IMR-90 (cell line): ENCODE measurements at places on chromosomes 3 and 15. TPM values are rescaled to one million over a fixed set of nuclear protein-coding genes. Genes with fewer than 3 reads are reported as not detected.

PARP14 gene
- total RNA-seq, result 23.1 and 28.6 TPM in 2 replicates

GRCh38 chr15:99424131-99424571, 141.6 kb upstream of the MEF2A start:
- no peak for DNase-seq

- peak; percentile 88 for DNase-seq
Observed at GRCh38 chr15:57527382-57528091, 64.2 kb upstream of the MYZAP start.

DNA sequence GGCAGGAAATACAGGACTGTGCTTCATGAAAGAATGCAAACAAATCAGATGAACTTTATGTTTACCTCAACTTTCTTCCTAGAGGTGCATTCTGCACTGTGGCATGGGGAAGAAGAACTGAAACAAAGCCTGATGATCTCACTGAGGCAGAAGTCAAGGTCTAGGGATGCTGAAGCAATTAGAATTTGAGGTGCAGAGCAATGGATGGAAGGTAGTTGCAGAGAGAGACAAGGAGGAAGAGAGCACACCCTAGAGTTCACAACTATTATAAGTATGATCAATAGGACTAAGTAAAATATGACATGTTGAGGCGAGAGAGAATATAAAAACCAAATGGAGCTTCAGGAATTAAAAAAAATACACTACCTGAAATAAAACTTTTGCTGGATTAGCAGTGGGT, 420.1 kb downstream of the EDEM1 start:
- no peak for DNase-seq

GRCh38 chr3:135239615-135239884, 444.5 kb downstream of the EPHB1 start:
- DNase-seq, result no peak

KBTBD13 gene
- not detected in 2 replicates for total RNA-seq

GATM gene
- total RNA-seq, result 0.18 and 0.28 TPM in 2 replicates

PLIN1 gene
- under 0.01 TPM in 2 replicates for total RNA-seq

DNA sequence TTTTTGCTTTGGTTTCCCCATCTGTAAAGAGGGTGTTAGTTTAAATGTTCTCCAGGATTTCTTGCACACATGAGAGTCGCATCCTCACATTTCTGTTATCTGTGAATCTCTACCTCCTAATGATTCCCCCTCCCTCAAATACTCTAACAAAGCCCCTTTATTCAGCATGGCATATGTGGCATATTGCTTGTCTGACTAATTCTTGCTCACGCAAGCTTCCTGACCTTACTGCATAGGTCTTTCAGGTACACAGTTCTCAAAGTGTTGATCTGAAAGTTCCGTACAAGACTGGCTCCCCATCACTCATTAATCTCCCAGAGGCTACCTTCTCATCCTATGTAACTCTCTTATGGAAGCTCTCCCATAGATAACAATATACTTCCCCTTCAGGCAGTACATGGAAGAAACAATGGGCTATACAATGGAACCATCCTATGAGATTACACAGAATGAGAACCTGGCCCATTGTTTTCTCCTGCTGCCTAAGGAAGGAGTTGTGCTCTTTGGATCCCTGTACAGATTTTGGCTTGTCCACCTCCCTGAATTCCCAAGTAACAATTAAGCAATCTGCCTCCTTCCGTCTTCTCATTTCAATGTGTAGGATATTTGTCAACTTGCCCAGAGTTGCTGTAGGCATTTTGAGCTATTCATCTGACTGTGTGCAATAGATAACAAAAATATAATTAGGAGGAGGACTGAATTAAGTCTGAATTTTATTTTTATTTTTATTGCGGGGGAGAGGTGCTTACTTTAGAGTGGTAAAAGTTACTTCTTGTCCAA, 51.0 kb downstream of the PPARG start:
- DNase-seq, result no peak

GRCh38 chr3:99859825-99860224, 42.2 kb downstream of the CMSS1 start:
- DNase-seq, result peak; percentile 97

GRCh38 chr15:90557186-90558084, 27.7 kb downstream of the CRTC3 start:
- DNase-seq, result peak; percentile 65

DNA sequence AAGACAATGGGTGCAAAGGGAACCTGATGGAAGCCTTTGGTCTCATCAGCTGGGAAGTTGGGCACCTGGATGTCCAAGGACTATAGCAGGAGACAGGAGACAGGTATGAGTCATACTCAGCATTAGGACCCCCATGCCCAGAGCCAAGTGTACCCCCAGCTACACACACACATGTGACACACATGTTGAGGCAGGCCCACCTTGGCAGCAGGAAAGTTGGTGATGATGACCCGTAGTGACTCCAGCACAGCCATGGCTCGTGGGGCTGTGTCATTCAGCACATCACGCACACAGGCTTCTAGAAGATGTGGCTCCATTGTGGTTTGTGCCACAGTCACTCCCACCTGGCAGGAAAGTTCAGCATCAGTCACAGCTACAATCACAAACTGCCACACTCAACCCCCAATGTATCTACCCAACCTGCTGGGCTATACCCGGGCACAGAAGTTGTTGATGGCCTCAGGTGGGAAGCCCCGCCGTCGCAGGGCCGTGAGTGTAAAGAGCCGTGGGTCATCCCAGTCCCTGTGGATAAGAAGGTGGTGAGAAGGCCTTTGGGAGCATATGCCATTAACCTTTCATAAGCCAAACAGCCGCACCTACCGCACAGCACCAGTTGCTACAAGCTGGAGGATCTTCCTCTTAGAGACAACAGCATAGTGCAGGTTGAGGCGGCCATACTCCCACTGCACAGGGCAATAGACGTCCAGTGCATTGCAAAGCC, 5.2 kb upstream of the QRICH1 start:
- no peak for DNase-seq

FETUB gene
- total RNA-seq, result not detected in 2 replicates

DNA sequence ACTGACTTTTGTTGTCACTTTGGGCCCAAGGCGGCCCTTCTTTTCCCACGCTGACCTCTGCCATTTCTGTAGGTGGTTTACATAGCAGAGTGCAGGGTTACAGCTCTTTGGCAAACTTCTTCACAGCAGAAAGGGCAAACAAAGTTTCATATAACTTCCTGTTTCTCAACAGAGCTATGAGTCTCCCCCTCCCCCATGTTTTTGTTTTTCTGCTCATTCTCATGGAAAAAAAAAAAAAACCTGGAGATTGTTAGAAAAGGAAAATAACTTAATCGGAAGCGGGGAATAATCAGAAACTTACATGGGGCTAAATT, 342.0 kb upstream of the NR2F2 start:
- DNase-seq, result peak; percentile 50

GRCh38 chr3:168088106-168088720, 7.5 kb downstream of the GOLIM4 start:
- no peak for DNase-seq

SPINK8 gene
- not detected in 2 replicates for total RNA-seq

DNA sequence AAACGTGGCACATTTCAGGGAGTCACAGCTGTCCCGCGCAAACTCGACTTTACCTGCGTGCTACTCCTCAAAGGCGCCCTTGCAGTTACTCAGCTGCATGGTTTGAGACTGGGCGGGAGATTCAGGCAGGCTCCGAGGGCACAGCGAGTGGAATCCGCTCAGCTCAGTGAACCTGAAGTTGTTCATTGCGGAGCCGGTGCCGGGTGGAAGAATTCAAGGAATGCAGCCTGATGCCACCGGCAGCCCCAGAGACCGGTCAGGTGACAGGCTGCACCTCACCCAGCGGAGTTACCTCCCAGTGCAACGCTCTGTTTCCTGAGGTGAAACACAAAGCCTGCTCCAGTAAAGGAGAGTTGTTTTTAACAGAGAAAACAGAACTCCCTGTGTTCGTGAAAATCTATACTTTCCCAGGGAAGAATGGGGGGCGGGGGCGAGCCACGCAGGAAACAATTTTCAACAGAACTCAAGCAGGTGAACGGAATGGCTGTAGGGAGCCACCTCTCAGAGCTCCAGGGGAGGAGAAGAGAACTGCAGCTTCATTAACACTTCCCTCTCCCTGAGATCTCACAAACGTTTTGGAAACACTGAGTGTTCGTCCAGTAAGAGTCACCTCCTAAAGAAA, 3.8 kb downstream of the VEPH1 start:
- DNase-seq, result no peak

CD200 gene
- total RNA-seq, result 0.83 and 1.1 TPM in 2 replicates

- DNase-seq, result no peak
Observed at GRCh38 chr3:126606001-126606400, 47.3 kb upstream of the C3orf22 start.

ZKSCAN7 gene
- total RNA-seq, result 4.7 TPM in 2 replicates

- no peak for DNase-seq
Observed at GRCh38 chr15:87896936-87897335, 359.6 kb downstream of the NTRK3 start.

DNA sequence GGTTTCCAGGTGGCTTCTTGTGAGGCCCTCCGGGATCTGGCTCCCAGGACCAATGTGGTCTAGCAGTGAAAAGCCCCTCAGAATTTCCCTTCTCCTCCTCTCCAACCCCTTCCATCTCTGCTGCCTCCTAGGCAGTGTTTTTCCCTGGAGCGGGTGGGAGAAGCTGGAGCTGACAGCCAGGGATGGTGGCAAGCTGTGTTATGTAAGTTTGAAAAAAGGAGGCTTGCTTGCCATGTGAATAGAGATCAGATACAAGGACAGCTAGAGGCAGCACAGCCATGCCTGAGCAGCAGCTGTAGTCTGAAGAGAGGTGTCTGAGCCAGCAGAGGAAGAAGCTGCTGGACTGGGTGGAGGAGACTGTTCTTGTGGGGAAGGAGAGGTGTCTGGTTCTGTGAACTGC, 20.6 kb downstream of the SNAPC5 start:
- DNase-seq, result no peak

- DNase-seq, result peak; percentile 76
Observed at GRCh38 chr3:150005243-150006112, 34.8 kb upstream of the PFN2 start.

DNA sequence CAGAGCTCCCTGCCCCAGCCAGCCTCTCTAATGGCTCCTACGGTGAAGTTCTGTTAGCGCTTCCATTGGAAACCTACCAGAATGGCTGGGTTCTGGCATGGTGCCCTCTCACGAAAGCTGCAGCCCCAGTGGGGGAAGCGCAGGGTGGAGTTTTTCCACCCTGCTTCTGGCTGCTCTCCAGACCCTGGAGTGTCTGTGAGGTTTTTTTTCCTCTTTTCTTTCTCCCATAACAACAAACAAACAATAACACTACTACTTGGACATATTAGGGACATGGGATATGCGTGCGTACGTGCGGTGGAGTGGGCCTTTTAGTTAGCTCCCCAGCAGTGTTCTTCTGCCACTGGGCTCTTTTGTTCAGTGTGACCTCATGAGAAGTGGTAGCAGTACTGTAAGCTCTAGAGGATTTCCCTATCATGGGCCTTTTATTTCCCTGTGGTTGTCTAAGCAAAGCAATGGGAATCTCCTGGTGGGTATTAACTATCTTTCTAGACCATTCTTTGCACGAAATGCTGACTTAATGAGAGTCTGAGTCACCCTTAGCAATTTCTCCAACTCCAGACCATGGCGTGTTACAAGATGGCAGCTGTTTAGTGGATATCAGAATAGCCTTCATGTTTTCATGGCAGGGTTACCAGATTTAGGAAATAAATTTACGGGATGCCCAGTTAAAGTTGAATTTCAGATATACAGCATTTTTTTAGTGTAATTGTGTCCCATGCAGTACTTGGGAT, 161.9 kb downstream of the FNDC3B start:
- DNase-seq, result peak; percentile 98

- no peak for DNase-seq
Observed at GRCh38 chr3:98903705-98904481, 2.4 kb upstream of the DCBLD2 start.

GRCh38 chr3:184359610-184360009, 1.8 kb downstream of the CLCN2 start:
- DNase-seq, result no peak

WNT5A gene
- 204 and 224 TPM in 2 replicates for total RNA-seq

DNA sequence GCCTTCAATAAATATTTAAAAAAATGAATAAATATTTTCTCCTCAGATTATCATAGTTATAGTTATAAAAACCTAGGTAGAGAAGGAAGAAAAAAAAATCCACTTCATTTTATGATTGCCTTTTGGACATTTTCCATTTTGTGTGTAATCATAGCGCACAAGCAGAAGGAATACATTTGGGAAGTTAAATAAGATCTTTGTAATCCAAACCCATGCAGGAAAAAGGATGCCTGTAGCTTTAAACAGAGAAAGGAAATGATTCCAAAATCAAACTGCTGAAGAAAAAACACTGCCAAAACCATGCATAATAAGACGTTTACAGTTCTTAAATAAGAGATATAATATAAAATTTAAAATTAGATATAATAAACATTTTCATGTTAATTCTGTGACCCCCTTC, 7.4 kb upstream of the CCDC54 start:
- DNase-seq, result peak; percentile 24

- no peak for DNase-seq
Observed at GRCh38 chr3:81003008-81003645, 758.3 kb downstream of the GBE1 start.

DNA sequence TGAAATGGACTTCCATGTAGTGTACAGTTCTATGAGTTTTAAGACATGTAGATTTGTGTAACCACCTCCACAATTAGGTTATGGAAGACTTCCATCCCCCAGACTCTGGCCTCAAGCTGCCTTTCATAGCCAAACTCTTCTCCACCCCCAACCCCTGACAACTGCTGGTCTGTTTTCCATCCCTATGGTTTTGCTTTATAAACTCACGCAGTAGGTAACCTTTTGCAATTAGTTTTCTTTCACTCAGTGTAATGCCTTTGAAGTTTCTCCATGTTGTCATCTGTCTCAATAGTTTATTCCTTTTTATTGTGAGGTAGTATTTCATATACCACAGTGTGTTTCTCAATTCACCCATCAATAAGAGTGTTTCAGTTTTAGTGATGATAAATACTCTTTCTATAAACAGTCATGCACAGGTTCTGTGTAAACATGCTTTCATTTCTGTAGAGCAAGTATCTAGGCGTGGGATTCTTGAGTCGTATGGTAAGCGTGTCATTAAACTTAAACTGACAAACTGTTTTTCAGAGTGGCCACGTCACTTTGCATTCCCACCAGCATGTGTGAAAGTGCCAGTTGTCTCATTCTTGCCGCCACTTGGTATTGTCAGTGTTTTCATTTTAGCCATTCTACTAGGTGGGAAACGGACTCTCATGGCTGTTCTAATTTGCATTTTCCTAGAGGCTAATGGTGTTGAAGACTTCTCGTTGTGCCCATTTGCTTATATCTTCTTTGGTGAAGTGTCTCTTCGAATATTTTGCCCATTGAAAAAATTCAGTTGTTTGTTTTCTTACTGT, 47.3 kb upstream of the ALDH1A3 start:
- no peak for DNase-seq

DNA sequence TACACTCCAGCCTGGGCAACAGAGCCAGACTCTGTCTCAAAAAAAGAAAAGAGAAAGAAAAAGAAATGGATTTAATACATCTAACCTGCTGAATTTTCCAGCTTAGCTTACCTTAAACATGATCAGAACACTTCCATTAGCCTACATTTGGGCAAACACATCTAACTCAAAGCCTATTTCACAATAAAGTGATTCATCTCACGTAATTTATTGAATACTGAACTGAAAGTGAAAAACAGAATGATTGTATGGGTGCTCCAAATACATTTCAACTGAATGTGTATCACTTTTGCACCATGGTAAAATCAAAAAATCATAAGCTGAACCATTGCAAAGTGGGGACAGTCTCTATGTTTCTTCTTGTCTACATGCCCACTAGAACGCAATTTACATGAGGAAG, 9.0 kb downstream of the PIK3R4 start:
- DNase-seq, result no peak

GRCh38 chr3:108407886-108408285, 102.5 kb downstream of the MYH15 start:
- DNase-seq, result no peak

- peak; percentile 47 for DNase-seq
Observed at GRCh38 chr3:168248383-168249204, 152.9 kb upstream of the GOLIM4 start.

FBXW12 gene
- total RNA-seq, result not detected in 2 replicates

PCOLCE2 gene
- 0.54 and 0.56 TPM in 2 replicates for total RNA-seq

WDR93 gene
- not detected in 2 replicates for total RNA-seq

NTRK3 gene
- under 0.01 TPM in 2 replicates for total RNA-seq
